ENCODE measurements at places on chromosomes 3 and 15.

GRCh38 chr15:98146031-98146820 lies 185.7 kb downstream of the ARRDC4 start:
- DNase-seq, result no peak

GRCh38 chr3:128079823-128080222 lies 27.6 kb downstream of the SEC61A1 start:
- no peak for DNase-seq

DNA sequence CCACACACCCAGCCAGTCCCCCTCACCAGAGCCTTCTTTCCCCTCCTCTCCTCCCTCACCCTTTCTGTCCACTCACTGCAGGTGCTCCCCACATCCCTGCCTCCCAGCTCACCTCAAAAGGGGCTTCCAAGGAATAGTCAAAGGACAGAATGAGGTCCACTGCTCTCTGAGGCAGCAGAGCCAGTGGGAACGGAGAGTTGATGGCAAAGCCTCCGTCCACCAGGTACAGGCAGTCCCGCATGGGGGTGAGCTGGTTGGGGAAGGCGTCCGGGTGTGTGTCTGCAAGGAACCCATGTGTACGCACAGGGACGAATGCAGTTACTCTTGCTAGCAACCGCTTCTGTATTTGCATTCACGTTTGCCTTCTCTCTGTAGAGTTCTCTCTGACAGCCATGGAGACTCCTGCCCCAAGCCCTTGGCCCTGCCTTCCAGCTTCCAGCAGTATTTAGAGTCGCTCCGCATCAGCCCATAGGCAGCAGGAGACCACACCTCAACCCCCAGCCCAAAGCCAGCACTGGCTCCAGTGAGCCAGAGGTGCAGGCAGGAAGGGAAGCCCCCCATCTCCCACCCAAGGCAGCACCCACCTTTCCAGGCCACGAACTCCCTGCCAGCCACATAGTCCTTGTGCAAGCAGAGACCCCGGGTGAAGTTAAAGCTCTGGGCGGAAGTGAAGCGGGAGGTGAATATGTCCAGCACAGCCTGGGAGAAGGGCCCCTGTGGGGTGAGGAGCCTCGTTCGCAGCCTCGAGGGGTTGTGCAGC lies 12.4 kb downstream of the PLA2G4F start:
- no peak for DNase-seq

DNA sequence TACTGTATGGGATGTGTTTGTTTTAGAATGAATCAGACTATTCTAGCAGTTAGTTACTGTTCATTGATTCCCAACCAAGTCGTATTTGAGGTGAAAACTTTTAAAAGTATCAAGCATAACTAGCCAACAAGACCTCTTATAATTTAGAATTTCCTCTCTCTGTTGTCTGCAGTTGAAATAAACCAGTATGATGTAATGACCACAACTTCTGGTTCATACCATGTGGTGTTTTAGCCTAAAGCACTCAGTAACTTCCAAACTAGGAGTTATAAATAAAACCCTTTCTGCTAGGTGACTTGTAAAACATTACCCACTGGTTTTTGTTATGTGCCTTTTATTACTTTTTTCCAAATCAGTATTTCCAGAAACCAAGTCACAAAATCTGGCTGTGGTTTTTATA lies 19.8 kb upstream of the P2RY12 start:
- no peak for DNase-seq

- DNase-seq, result peak; percentile 39
Observed at GRCh38 chr3:632571-633170, 436.1 kb downstream of the CHL1 start.

- DNase-seq, result no peak
Observed at GRCh38 chr15:91916051-91916450, 62.5 kb downstream of the SLCO3A1 start.

DNA sequence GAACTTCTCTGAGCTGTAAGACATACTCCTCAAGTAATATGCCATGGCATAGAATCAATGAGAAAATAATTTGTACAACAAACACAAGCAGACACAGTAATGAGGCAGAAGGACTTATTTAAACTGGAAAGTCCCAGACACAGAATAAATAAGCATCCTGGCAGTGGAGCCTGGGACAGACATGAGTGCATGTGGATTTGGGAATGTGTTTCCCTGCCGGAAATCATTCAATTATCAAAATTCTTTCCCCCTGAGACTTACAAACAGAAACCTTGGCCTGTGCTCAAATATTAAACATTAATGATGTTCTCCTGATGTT lies 520.1 kb downstream of the ROBO1 start:
- DNase-seq, result no peak

GRCh38 chr3:178960918-178961317 lies 110.7 kb downstream of the ZMAT3 start:
- DNase-seq, result no peak

DNA sequence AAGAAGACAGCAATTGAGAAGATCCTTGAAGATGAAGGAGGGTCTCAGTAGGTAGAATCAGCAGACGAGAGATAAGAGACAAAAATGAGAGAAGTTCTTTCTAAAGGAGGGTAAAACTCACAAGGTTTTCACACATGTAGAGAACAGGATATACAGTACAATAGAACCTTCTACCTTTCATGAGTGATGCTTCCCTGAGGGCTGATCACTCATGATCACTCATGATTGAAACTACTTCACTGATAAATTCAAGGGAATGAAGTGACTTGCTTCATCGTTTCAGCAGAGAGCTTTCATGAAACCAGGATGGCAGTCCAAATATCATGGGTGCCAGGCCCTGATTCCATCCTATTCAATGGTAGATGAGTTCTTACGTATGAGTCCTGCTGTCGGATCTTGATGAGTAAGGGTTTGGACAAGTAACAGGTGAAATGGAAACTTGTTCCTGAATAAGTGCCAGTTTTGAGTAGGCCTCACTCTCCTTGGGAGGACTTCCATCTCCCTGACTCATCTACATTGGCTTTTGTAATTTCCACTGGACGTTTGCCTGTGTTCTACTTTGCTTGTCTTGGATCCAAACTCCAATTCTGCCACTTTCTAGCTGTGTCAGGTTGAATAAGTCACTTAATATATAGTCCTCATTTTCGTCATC lies 9.6 kb upstream of the CLDN16 start:
- no peak for DNase-seq

DNA sequence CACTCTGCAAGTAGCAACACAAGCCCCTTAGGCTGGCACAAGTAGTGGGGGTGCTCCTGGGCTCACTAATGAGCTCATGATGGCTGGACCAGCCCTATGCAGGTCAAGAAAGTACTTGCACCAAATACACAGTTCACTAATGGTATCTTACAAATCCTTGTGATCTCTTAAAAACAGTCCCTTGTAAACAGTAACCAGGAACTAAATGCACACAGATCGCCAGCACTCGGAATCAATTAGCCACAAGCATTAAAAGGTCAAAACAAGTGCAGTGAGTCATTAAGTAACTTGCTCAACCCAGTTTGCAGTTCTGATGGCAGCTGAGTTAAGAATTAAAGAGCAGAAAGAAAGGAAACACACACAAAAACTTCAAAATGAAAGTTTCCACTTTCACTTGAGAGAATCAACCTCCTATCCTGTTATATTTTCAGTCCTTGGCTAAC lies 43.2 kb downstream of the ARHGEF3 start:
- DNase-seq, result no peak

DNA sequence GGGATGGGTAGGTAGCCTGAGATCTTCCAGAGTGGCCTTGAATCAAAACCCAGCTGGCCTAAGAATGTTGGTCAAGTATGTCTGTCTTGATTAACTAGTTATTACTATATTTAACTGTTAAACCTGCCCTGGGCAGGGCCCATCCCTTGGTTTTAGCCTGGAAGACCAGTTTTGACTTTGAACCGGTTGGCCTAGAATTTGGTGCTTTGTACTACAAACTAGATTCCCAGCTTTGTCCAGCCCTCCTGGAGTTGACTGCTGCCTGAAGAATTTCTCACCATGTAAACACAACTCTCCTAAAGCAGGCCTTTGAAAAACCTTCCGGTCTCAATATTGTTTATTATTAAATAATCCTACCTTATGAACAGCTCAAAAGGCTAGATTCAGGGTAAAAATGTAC lies 16.0 kb downstream of the C15orf62 start:
- no peak for DNase-seq

DNA sequence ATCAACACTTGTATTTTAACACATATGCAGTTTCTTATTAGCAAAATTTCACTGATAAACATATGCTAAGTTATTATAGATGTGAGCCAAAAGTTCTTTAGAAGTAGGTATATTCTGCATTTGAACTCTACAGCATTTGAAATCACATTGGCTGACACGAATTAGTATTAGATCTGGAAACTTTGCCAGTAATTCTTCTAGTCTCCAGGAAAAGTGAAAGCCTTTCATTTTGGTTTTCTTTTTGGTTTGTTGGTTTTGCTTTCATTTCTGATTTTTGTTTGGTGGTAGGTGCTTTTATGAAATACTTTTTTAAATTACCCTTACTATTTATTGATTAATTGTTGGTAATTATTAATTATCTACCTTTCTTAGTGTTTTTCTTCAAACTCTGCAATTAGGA lies 72.9 kb downstream of the RBMS3 start:
- DNase-seq, result no peak

DNA sequence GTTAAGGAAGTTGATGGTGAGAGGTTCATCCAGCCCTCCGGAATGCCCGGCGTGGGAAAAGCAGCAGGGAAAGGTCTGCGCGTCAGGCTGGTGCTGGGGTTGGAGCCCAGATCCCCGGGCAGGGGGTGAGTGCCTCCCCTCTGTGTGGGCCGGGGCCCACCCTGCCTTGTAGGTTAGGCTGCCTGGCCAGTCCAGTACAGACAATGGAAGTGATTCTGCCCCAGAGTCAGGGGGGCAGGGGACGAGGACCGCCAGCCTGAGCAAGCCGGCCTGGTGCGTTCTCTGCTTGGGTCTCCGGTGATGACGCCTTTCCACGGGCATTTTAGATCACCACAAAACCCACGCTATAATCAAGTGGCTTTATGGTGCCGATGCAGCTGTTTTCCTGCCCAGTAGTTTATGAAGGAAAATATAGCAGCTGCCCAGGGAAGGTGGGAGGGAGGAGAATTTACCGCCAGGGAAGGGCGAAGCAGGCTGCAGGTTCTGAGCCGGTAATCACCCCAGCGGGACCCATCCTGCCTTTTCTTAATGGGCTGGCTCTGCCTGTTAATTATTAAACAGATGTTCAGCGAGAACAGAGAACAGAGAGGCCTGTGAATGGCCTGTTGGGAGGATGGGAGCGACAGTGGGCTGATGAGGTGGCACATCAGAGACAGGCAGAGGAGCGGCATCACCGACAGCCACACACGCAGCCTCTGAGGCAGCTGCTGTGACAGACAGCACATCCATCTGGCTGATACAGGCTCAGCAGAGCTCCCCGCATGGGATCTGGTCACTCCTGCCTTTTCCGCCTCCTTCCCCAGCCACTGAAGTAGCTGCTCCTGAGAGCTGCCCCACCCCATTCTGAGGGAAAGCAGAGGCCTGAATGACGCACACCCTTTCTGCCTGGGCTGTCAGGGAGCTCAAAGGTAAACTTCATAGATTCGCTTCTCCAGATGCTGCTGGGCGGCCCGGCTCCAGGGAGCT lies 35.2 kb downstream of the BDH1 start:
- DNase-seq, result no peak

DNA sequence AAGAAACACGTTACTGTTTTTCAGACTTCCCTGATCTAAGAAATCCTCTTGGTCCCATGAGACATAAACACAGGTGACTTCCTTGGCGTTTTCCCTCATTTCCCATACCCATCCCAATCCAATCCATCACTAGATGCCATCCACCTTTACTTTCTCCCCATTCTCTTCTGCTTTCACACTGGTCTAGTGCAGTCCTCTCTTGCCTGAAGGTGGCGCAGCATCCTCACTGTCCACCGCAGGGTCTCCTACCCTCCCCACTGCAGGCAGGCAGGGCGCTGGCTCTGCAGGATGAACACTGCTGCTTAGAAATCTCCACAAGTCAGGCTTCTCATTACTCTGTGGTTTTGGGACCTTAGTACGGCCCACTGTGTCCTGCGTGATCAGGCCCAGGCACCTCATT lies 58.2 kb downstream of the RAB7A start:
- peak; percentile 73 for DNase-seq

GRCh38 chr3:172914854-172915253 lies 164.3 kb downstream of the ECT2 start:
- no peak for DNase-seq

- no peak for DNase-seq
Observed at GRCh38 chr15:45378149-45378912, at the start of gene GATM. Gene GATM (minus strand): TSS chr15:45378544. CDS start chr15:45378453, 91 bp downstream.

DNA sequence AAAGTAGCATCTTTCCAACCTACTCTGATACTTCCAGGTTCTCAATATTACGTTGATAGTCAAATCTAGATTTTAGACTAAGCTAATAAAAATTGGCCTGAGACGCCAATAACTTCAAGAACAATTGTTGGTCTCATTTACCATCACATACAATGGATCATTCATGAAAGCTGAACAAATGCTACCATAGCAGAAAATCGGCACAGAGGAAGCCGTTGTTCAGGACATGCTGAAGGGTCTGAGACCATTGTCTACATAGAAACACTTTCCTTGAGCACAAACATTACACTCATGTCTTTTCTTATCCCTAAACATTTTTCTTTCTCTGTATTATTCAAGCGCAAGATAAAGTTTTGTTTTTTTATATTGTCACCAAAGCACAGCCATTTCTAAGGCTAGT lies 37.2 kb upstream of the FHIT start:
- DNase-seq, result no peak

GRCh38 chr3:140651287-140651686 lies 26.6 kb upstream of the TRIM42 start:
- DNase-seq, result no peak

GRCh38 chr15:76358453-76358852 lies 21.9 kb downstream of the ISL2 start:
- DNase-seq, result no peak

GRCh38 chr15:91694831-91695210 lies 158.7 kb upstream of the SLCO3A1 start:
- no peak for DNase-seq

GRCh38 chr3:46102780-46103130 lies 75.5 kb upstream of the XCR1 start:
- no peak for DNase-seq

DNA sequence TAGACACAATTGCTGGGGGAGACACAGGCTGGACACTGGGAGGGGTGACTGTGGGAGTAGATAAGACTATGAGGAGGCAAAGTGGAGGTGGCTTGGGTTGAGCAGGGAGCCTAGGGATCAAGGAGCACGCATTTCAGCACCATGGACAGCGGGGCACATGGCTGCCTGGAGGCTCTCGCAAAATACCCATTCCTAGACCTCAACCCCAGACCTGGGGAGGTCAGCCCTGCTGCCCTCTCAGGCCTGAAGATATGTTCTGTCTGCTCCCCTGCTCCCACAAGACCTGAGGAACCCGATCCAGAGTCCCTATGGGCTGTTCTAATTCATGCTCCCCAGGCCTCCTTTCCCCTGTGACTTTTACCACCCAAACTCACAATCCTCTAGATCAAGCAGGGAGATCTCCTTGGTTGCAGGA lies 16.0 kb upstream of the CPEB1 start:
- DNase-seq, result peak; percentile 44

DNA sequence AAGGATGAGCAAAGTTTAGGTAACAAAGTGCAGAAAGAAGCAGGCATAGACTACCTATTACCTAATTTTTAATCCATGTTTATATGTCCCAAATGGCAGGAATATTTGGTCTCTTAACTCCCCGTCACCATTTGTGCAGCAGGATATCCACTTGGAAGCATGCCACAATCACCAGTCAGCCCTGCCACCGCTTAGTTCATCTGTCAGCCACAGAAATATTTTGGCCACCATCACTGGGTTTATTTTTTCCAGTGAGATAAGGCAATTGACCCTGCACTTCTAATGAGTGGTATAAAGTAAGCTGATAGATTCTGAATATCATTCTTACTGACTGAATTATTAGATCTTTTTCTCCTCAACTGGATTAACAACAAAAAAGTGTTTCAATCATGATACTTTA lies 152.9 kb upstream of the SOX2 start:
- DNase-seq, result no peak

- DNase-seq, result no peak
Observed at GRCh38 chr3:144868506-144868905, 896.9 kb downstream of the DIPK2A start.

Measured in thymus (tissue), 14 donors.